ENCODE measurements at places on chromosomes 13 and 19.

DNA sequence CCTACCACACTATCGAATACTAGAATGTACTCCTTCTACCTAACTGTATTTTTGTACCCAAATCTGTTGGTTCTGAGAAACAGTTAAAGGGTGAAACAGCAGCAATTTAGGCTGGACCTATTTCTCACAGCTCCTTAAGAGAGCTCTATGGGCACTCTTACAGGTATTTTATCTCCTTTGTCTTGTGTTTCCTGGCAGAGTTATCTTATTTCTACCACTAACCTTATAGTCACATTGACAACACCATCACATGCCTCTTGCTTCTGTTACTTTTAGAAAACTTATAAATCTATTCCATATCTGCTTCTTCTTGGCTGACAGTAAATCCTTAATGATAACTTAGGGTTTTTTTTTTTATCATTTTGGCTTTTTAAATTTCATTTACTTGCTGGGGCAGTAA is 130.7 kb downstream of the MYO16 start:
- DNase-seq, result no peak

GRCh38 chr19:32998722-32999121 is 26.7 kb downstream of the FAAP24 start:
- no peak for DNase-seq

DNA sequence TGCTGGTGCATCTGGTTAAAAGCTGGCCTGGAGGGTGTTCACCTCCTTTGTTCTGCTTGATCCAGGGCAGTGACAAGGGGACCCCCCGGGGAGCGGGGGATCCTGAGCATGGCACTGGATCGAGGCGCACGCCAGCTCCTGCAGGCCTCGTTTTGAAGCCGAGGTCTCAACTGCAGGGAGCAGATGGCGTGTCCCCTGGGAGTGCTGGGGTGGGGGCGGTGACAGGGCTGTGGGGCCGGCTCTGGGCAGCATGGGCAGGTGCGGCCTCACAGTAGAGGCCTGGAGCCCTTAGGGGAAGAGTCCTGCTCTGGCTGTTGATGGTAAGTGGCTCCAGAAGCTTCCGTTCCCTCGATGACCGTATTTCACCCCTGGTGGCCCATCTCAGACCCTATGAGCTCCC is 51.8 kb downstream of the CRTC1 start:
- DNase-seq, result no peak

DNA sequence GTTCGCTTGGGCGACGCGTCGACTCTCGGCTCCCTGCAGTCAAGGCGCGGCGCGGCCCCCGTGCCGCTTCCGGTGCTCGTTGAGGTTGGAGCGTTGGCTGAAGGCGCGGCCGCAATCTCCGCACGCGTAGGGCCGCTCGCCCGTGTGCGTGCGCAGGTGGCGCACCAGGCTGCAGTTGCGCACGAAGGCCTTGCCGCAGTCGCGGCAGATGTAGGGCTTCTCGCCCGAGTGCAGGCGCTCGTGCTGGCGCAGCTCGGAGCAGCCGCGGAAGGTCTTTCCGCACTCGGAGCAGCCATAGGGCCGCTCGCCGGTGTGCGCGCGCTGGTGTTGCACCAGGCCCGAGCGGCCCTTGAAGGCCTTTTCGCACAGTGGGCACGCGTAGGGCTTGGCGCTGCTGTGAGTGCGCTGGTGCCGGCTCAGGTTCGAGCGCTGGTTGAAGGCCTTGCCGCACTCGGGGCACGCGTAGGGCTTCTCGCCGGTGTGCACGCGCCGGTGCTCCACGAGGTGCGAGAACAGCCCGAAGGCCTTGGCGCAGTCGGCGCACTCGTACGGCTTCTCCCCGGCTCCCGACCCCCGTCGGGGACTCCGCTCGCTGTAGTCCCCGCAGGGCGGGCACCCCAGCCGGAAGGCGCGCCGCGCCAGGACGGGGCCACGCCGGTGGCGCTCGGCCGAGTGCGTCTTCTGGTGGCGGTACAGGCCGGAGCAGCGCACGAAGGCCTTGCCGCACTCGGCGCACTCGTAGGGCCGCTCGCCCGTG is 5.3 kb upstream of the ZNF497 start:
- no peak for DNase-seq

- DNase-seq, result no peak
Observed at GRCh38 chr13:44093607-44094564, 214.2 kb downstream of the LACC1 start.

- DNase-seq, result no peak
Observed at GRCh38 chr13:49587311-49587847, 2.0 kb upstream of the RCBTB1 start.

DNA sequence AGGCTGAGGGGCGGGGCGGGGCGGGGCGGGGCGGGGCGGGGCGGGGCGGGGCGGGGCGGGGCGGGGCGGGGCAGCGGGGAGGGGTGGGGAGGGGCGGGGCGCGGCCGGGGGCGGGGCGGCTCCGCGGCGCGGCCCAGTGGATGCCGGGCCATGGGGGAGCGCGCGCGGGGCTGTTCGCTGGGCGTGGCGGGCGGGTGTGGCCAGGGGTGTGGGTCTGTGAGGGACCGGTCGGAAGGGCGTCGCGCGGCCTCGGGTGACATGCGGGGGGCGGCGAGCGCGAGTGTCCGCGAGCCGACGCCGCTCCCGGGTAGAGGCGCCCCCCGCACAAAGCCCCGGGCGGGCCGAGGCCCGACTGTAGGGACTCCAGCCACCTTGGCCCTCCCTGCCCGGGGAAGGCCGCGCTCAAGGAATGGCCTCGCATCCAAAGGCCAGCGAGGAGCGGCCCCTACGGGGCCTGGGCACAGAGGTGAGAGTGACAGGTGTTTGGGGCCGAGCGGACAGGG is at the start of gene ZFP28:
ZFP28 (plus strand) TSS at position 188 of the 503 bp plus-strand sequence; CDS start at position 259, 71 bp downstream.
- peak; percentile 62 for DNase-seq

DNA sequence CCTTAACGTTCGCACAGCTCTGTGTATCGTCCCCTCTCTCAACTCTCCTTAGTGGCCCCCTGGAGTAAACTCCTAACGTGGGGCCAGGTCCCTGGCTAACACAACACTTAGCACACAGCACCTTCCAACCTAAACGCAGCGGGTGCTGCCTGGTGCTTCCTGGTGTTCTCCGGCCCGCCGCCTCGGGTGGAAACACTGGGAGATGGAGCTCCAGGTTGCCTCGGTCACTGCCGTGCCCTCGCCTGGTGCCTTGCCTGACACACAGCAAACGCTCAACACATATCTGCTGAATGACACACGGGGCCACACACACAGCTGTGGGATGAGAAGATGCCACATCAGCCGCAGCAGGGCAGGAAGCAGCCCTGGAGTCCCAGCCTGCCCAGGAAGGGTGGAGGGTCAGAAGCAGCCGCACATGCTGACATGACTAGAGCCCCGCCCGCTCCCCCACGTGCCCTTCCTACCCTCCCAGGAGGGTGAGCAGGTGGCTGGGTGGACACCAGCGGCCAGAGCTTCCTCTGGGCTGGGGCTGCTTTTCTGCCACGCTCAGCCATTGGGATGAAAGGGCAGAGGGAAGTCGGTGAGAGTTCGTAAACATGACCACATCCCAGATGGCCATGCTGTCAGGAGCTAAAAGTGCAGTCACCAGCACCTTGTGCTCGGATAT is 6.6 kb downstream of the PEPD start:
- DNase-seq, result no peak

DNA sequence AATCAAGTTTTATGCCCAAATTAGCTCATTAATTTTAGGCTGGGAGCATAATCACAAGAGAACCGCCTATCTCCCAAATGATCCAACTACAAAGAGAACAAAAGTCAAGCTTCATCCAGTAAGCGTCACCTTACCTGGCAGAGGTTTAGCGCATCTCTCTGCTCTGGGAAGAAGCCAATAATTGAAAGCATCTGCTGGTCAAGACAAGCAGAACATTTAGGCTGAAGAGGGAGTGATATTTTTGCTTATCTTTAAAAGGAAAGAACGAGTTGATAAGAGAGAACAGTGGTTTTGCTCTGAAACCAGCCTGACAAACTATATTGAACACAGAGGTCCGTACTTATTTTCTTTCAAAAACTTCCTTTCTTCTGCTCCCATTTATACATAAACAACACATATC is 242.1 kb downstream of the ENOX1 start:
- no peak for DNase-seq

GRCh38 chr19:19096641-19097627 is 33.1 kb downstream of the SLC25A42 start:
- DNase-seq, result no peak

- DNase-seq, result no peak
Observed at GRCh38 chr13:61994174-61994573, 578.5 kb upstream of the PCDH20 start.

DNA sequence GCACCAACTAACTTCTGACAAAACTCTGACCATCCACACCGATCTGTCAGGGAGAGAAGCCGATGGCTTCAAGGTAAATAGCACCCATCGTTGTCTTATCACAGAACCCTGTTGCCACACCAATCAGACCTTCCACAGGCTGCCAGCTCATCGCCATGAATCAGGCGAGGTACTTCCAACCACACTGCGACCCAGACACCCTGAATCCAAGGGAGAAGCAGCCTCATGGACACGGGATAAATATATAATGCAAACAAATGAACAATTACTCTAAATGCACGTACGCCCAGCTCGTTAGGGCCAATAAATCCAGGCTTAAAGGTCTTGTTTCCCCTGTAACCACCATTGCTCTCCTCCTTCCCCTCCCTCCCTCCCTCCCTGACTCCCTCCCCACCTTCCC is 20.8 kb downstream of the RANBP3 start:
- no peak for DNase-seq

DNA sequence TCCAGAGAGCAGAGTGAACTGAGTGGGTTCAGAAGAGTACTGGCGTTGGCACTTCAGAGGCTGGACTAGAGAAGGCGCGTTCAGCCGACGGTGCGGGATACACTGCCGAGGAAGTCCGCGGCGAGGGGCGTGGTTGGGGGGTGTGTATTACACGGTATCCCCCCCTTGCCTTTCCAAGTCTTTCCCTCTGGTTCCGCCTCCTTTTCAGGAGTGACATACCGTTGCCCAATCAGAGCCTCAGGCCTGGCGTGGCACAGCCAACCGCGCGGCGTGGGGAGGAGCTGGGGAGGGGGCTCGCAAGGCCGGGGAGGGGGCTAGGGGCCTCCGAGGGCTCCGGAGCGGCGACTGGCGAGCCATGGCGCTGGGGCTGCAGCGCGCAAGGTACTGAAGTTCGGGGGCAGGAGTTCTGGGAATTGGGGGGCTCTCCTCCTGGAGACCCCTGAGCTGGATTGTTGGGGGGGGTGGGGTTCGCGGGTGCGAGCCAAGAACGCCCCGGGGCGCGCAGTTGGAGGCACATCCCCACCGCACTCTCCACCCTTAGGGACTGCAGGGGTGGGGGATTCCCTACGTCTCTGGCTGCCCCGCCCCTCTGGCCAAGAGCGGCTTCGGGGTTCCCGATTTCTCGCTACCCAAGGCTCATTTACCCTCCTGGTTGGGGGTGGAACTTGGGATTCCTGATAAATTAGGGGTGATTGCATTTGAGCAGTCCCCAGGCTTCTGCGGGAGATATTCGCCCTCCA is at the start of gene HIF3A:
HIF3A (plus strand) TSS at position 321 of the 740 bp plus-strand sequence; CDS start at position 356, 35 bp downstream.
- DNase-seq, result no peak

GRCh38 chr13:42367831-42368230 is 95.9 kb downstream of the AKAP11 start:
- DNase-seq, result no peak

DNA sequence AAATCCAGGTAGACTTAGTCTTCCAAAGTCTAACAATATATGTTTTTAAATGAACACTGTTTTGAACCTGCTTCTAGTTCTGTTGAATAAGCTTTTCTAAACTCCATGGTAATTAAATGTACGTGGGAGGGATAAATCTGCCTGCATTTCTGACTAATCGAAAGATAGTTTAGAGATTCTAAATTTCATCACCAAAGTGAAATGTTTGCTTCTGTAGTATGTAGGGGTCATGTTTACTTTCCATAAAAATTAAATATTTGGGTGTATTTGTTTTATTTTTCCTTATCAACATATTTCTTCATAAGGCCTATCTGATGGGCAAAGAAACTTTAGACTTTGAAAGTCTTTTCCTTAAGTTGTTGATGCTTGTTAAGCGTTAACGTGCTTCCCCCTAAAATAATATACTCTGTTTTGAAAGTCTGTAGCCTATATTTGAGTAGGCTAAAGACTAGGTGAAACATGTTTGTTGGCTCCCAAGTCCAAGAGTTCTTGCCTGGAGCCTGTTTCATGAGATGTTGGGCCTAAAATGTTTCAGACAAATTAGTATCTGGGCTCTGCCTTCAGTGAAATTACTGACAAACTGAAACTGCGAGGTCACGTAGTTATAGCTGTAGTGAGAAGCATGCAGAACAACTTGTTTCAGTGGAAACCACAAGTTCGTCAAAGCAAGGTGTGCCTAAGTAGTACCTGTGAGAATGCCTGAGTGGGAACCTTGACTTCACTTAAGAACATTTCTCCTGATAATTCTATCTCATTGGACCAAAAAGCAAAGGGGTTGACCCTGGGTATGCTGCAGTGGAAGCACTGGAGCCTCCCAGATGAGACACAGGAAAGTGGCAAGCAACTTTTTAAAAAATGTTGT is 126.2 kb downstream of the LMO7 start:
- DNase-seq, result peak; percentile 14

DNA sequence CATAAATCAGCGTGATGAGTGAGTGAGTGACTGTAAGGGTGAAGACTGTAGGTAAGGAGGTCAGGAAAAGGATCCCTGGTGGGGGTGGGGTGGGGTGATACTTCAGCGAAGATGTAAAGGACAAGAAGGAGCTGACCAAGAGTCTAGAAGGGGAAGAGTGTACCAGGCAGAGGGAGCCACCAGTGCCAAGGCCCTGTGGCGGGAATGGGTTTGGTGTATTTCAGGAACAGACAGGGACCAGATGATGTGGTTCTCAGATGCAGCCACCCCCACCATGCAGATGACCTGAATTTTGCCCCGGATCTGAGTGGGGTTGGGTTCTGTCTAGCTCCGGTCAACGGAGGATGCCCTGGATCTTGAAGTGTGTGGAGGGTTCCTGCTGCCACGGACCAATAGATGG is 30.1 kb upstream of the SLC7A10 start:
- no peak for DNase-seq

DNA sequence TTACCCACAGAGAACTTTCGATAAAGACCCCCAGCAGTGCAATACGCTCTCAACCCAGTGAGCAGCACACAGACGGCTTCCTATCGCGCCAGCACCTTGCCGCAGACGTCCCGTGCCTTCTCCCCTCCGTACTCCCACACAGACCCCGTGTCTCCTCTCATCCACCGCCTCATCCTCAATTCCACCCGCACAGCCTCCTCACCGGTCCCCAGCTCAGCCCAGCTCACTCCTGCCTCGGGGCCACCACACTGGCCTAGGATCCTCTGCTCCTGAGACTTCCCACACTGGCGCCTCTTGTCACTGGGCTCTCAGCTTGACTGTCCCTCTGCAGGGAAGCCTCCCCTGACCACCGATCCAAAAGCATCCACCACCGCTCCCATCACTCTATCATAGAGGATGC is 9.0 kb downstream of the MLLT1 start:
- no peak for DNase-seq

GRCh38 chr19:34408411-34408810 is 4.2 kb downstream of the PDCD2L start:
- DNase-seq, result no peak

GRCh38 chr13:85228692-85229091 is 570.5 kb downstream of the SLITRK6 start:
- DNase-seq, result no peak

GRCh38 chr19:18840288-18841267 is 8.8 kb downstream of the UPF1 start:
- DNase-seq, result no peak

Measured in stimulated activated CD4-positive, alpha-beta T cell treated with anti-CD3 and anti-CD28 coated beads, Interleukin-15, amount 100 ng/mL, for 48 hours (primary cell).